ENCODE measurements at places on chromosomes 11 and 22.

- no peak for DNase-seq
Measured at GRCh38 chr22:36544107-36544620, 15.2 kb upstream of the EIF3D start.

GRCh38 chr11:101686514-101686913 is 102.7 kb upstream of the TRPC6 start:
- DNase-seq = no peak

DNA sequence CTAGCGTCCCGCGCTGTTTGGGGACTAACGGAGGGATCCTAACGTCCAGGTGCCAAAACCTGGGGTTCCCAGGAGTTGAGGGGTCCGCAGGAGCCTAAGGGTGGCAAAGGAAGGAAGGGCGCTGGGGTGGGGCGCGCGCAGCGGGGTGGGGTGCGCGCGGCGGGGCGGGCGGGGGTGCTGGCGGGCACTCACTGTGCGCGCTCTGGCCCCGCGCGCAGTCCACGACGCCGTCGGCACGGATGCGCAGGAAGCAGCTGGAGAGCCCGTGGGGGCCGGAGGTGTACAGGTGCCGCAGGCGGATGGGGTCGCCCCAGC is 412 bp downstream of the FGF19 start:
- DNase-seq = no peak

DNA sequence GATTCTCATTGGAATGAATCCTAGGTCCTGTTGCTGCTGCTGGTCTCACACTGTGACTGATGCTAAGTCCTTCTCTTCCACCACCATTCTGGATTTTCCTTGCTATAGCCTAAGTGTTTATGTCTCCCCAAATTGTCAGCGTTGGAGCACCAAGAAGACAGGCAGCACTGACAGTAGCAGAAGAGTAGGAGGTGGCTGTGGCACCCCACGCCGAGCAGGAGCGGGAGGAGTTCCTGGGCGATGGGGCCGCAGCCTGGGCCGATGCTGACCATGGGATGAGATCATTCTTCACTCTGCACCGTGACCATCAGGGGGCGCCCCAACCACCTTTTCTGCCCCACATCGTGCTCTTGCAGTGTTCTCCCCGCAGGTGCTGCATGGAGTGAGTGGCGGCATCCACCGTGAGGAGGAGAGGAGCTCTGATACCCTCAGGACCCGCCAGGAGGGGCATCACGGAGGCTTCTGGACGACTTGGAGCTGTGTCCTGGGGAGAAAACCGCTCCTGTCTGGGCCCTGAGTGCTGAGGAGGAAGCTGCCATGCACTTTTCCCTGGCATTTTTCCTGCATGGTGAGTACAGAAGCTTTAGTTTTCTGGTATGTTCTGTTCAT is 57.0 kb downstream of the LRRC74B start:
- peak; percentile 91 for DNase-seq

DNA sequence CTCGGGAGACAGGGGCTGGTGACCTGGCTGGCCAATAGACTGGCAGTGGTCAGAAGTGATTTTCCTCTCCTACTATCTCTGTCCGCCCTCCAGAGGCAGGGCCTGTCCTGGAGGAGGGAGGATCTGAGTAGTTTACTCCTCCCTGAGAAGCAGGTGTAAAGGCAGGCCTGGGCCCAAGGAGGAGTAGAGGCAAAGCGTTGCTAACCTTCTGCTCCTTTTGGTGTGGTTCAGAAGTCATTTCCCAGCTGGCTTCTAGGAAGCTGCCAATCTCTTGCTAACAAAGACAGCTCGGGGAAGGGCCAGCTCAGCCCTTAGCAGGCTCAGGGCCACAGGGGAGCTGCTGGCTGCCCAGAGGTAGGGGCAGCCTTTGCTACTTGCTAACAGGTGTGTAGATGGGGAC is 151.1 kb upstream of the NECTIN1 start:
- DNase-seq = no peak

Measured in glutamatergic neuron (in vitro differentiated cells).